ENCODE measurements at places on chromosomes 13 and 19.

GRCh38 chr19:54149021-54149812 is 10.3 kb downstream of the LENG1 start:
- DNase-seq: no peak

GRCh38 chr19:10831987-10832938 is 3.7 kb downstream of the TMED1 start:
- DNase-seq: no peak

- no peak for DNase-seq
Observed at GRCh38 chr19:13002166-13002898, 7.1 kb downstream of the NFIX start.

DNA sequence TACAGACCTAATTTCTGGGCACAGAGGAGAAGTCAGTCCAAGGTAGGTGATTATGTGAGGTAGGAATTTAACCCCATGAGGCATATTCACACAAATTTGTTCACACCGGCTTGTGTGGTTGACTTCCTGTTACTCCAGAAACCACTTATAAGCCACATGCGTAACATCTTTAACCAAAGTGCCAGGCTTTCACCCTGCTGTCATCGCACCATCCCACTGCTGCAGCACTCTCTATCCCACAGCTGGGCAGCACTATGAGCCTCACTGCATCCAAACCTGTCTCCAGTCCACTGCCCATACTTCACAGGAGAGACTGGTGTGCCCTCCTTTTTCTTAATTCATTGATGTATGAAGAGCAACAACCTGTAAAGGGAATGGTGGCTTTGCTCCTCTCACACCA is 128.2 kb upstream of the ARGLU1 start:
- no peak for DNase-seq

GRCh38 chr19:39401549-39402345 is 4.9 kb upstream of the ZFP36 start:
- peak; percentile 86 for DNase-seq

- no peak for DNase-seq
Observed at GRCh38 chr13:90518417-90518816, 829.1 kb upstream of the MIR17HG start.

- DNase-seq: no peak
Observed at GRCh38 chr19:7999376-7999775, 6.1 kb downstream of the ELAVL1 start.

DNA sequence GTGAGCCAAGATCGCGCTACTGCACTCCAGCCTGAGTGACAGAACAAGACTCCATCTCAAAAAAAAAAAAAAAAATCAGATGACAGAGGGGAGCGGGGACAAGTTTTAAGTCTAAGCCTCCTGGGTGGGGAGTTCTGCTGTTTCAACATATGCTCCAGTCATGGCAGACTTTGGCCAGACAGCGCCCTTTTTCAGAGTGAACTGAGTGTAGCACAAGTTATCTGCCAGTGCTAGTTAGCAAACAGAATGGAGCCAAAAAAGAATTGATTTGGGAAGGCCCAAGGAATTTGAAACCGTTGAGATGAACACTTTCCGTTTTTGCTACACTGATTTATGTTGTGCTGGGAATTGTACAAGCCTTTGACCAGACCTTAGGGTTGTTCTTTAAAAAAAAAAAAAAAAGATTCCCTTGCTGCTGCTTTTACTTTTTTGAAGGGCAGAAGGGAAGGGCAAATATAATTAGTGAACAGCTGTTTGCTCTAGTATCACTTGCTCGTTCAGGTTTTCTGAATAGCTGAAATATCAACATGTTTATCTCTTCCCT is 5.7 kb downstream of the ACTN4 start:
- DNase-seq: no peak

DNA sequence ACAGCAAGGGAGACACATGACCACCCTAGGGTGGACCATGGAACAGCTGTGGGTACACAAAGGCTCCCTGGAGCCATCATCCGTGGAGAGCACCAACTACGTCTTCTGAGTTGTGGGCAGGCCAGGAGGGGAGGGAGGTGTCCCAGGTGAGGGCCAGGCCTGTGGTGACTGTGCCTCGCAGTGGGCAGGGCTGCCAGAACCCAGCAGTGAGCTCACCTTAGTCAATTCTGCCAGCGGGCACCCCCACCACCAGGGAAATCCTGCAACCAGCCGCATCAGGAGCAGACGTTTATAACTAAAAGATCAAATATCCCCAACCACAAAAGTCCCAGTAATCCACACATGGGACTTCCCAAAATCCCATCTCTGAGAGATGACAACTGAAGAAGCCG is 19.6 kb downstream of the ELL start:
- DNase-seq: no peak

DNA sequence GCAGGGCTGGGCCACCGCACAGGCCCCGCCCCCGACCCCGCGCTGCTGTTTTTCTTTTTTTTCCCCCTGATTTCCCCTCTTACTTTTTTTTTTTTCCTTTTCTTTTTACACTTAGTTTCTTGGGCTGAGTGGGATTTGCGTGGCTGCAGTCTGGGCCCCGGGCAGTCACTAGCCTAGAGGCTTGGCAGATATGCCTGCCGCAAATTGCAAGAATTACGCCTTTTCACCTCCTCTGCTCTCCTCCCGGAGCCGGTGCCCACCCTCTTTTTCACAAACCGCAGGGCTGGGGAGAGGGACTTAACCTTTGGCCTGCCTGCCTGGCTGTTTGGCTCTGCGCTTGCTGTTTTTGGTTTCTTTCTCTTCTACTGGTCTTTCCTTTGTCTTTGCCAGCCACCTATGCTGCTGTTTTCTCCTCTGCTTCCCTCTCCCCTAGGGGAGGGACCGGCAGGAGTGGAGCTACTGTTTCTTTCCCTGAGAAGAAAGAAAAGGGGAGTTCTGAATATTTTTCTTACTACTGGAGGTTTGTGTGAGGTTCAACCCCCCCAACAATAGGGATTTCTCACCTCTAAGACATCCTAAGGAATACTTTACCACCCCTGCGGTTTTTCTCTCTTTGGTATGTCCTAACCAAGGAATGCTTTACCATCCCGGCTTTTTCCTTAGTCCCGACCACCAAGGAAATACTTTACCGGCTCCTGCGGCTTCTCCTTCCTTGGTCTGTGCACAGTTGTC is 11.0 kb downstream of the ZNF552 start:
- DNase-seq: no peak

DNA sequence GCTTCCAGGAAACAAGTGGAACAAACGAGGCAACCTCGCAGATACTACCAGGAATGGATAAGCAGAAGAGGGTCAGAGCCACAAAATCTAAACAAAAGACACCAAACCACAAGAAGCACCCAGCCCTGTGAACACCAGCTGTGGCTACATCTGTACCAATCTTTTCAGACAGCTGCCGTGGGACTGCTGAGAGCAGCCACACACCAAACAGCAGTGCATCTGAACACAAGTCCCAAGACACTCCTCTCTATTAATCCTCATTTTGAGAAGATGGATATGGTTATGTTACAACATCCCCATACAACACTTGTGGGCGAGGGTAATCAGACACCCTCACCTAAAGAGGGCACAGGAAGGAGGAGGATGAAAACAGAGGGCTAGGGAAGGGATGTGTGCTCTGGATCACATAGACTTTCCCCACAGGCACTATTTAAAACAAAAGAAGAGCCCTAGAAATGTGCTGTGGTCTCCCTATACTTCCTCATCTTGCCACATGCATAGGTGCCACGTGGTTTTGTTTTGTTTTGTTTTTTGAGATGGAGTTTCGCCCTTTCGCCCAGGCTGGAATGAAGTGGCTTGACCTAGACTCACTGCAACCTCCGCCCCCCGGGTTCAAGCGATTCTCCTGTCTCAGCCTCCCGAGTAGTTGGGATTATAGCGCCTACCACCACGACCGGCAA is 41.6 kb upstream of the ZNF14 start:
- DNase-seq: no peak

DNA sequence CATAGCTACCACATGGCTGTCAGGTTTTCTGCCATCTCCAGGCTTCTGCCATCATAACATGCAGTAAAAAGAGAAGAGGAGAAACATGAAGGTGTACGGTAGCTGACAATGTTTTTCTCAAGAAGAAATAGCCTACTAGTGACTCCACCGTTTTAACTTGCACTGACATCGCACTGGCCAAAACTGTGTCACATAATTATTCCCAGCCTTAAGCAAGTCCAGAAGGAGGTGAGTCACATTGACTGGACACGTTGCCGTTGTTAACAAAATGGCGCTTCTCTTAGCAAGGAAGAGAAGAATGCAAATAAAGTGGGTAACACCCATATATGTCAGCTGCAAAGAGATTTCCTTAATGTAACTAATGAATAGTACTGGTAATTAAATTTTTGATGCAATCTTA is 810.4 kb upstream of the SLC10A2 start:
- DNase-seq: no peak

- no peak for DNase-seq
Observed at GRCh38 chr13:79398127-79398526, 7.9 kb downstream of the RBM26 start.

- no peak for DNase-seq
Observed at GRCh38 chr13:84821261-84821660, 939.0 kb upstream of the SLITRK1 start.

DNA sequence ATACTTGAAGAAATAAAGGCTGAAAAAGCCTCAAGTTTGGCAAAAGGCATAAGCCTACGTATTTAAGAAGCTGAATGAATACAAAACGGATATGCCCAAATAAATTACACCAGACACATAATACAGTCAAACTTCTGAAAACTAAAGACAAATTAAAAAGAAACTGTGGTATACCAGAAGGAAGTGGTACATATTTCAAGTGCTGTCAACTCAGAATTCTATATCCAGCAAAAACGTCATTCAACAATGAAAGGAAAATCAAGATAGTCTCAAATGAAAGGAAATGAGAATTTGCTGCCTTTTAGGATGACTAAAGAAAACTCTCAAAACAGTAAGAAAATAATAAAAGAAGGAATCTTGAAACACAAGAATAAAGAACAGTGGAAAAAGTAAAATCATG is 69.5 kb downstream of the POLR1D start:
- DNase-seq: no peak
